ENCODE measurements at places on chromosomes 1 and 21.

- H3K4me1 ChIP-seq, result peaks cover 53% of the 10 kb centered on the region
- H3K27ac ChIP-seq, result peak overlapping the region; percentile 75
- peaks cover 53% of the 10 kb centered on the region for H3K36me3 ChIP-seq
- H3K27me3 ChIP-seq, result no peaks in the 10 kb centered on the region
- no peak for DNase-seq
These were observed 7.4 kb downstream of the IFNAR1 start for GRCh38 chr21:33332143-33332542.

DNA sequence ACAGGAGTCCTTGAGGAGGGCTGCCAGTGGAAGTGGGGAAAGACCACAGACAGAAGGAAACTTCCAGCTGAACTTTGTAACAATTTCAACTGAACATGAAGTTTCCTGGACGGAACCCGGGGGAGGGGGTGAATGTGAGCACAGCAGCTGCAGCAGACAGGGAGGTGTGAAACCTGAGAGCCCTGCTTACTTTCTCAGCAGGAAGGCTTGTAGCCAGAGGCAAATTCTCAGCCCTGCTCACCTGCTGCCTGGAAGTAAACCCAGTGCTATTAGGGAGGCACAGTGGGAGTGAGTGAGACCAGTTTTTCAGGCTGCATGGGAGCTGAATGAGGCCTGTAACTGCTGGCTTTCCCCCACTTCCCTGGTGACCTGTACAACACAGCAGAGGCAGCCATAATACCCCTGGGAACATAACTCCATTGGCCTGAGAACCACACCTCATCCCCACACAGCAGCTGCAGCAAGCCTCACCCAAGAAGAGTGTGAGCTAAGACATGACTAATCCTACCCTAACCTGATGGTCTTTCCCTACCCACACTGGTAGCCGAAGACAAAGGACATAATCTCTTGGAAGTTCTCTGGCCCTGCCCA, 9.6 kb upstream of the SPRR2F start:
- DNase-seq, result no peak
- H3K4me1 ChIP-seq, result no peaks in the 10 kb centered on the region
- no peak overlapping the region for H3K4me3 ChIP-seq
- no peak overlapping the region for H3K27ac ChIP-seq

DNA sequence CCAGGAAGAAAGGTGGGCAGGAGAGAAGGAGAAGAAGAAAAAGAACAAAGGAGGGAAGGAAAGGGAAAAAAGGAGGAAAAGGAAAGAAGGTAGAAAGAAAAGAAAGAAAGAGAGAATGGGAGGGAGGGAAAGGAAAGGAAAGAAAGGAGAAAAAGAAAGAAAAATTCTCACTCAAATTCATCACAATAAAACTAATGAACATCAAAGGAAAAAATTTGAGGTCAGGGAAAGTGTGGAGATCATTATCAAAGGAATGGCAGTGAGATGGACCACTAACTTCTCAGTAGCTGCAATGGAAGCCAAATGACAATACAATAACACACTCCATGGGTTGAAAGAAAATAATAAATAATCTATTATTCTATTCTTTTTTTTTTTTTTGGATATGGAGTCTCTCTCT, 48.0 kb upstream of the JAK1 start:
- peaks cover 16% of the 10 kb centered on the region for H3K4me1 ChIP-seq
- H3K27ac ChIP-seq, result no peak overlapping the region
- H3K36me3 ChIP-seq, result peaks cover 4% of the 10 kb centered on the region
- no peak overlapping the region for H3K4me3 ChIP-seq

- no peak overlapping the region for H3K4me3 ChIP-seq
- H3K27me3 ChIP-seq, result no peaks in the 10 kb centered on the region
- no peaks in the 10 kb centered on the region for H3K36me3 ChIP-seq
- no peaks in the 10 kb centered on the region for H3K4me1 ChIP-seq
- H3K27ac ChIP-seq, result no peak overlapping the region
- DNase-seq, result no peak
These were observed 104.9 kb upstream of the PLD5 start for GRCh38 chr1:242629396-242629795.

GRCh38 chr1:232417636-232418248, 212.2 kb downstream of the SIPA1L2 start:
- peaks cover 12% of the 10 kb centered on the region for H3K4me1 ChIP-seq
- H3K27ac ChIP-seq, result no peak overlapping the region
- H3K27me3 ChIP-seq, result no peaks in the 10 kb centered on the region
- H3K36me3 ChIP-seq, result no peaks in the 10 kb centered on the region
- H3K4me3 ChIP-seq, result no peak overlapping the region

- no peak overlapping the region for H3K4me3 ChIP-seq
- H3K36me3 ChIP-seq, result no peaks in the 10 kb centered on the region
- no peak overlapping the region for H3K27ac ChIP-seq
- no peak for DNase-seq
These were observed 250.8 kb downstream of the FOXD2 start for GRCh38 chr1:47688461-47689296.

DNA sequence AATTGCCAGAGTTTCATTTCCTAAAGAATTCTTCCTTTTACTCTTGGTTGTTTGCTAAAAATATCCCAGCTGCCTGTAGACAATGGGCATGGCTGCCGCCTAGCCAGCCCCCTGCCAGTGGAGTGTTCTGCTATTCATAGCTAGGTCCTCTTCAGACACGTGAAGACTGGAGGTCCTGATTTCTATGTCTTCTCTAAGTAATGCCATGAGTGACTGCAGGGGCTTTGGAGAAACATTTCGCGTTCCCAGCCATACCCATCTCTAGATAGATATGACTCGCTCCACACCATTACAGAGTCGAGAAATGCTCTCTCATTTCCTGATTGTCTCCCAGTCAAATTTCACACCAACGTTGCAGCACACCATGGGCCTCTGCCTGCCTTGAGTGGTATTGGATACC, 99.5 kb upstream of the BACE2 start:
- no peak overlapping the region for H3K4me3 ChIP-seq
- DNase-seq, result no peak
- no peaks in the 10 kb centered on the region for H3K36me3 ChIP-seq
- H3K27ac ChIP-seq, result no peak overlapping the region
- H3K27me3 ChIP-seq, result peaks cover 18% of the 10 kb centered on the region

GRCh38 chr1:117318426-117318825, 48.8 kb upstream of the MAN1A2 start:
- H3K4me3 ChIP-seq, result no peak overlapping the region
- no peak overlapping the region for H3K27ac ChIP-seq
- no peaks in the 10 kb centered on the region for H3K36me3 ChIP-seq

DNA sequence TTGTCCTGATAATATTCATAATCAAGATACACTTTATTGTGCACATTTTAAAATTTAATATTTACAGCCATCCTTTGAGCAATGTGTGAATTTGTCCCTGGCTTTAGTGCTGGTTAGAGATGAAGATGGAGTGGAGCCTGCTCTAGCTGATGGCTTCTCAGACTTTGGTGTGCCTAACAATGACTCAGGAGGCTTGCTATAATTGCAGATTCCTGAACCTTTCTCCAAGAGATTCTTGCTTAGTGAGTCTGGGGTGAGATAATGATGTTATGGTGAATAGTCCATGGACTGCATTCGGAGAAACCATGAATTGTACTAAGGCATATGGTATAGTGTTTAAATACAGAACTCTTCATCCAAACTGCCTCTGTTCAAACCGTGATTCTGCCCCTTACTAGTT, 307.1 kb downstream of the PAPPA2 start:
- no peaks in the 10 kb centered on the region for H3K4me1 ChIP-seq
- H3K27me3 ChIP-seq, result no peaks in the 10 kb centered on the region
- no peaks in the 10 kb centered on the region for H3K36me3 ChIP-seq
- no peak for DNase-seq
- H3K4me3 ChIP-seq, result no peak overlapping the region

DNA sequence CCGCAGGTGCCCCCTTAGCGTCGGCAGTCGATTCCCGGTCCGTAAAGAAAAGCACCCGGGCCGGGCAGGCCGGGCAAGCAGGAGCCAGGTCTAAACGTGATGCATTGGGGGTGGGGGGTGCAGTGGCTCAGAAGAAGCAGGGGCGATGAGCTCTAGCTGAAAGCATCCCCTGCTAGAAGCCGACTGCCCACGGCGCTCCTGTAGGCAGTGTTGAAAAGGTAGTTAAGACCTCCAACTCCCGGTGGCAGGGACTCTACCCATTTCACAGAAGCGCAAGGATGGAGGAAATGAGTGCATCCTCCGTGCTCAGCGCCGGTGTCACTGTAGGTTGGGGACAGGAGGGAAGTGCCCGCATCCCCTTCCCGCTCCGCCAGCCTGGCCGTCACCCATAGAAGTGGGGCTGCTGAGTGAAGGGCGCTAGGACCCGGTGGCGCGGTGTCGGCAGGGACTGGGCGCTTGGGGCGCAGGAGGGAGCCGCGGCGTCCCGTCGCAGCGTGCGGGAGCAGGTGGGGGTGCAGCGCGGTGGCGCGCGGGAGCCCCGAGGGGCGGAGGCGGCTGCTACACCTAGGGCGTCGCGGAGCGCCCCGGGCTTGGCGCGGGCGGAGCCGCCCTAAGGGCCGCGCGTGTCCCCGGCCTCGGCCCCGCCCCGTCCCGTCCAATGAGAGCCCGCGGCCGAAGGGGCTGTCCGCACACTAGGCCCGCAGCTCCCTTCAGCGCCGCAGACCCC, at the start of gene WNT2B:
Gene WNT2B, plus strand, starts transcription at position 688 of the 727 bp plus-strand sequence. CDS start 298 bp downstream, outside the sequence.
- peaks cover 3% of the 10 kb centered on the region for H3K4me1 ChIP-seq
- DNase-seq, result peak; percentile 40
- peak within 1 kb of the TSS; percentile 81 for H3K4me3 ChIP-seq

GRCh38 chr1:65791801-65792668, 660 bp upstream of the PDE4B start:
- no peak overlapping the region for H3K27ac ChIP-seq
- peaks cover 6% of the 10 kb centered on the region for H3K4me1 ChIP-seq
- no peak for DNase-seq
- no peak overlapping the region for H3K4me3 ChIP-seq

- no peaks in the 10 kb centered on the region for H3K36me3 ChIP-seq
- H3K27ac ChIP-seq, result no peak overlapping the region
- peaks cover 17% of the 10 kb centered on the region for H3K27me3 ChIP-seq
- H3K4me1 ChIP-seq, result peaks cover 9% of the 10 kb centered on the region
- DNase-seq, result no peak
These were observed 8.9 kb downstream of the ADGRB2 start for GRCh38 chr1:31755197-31755611.

DNA sequence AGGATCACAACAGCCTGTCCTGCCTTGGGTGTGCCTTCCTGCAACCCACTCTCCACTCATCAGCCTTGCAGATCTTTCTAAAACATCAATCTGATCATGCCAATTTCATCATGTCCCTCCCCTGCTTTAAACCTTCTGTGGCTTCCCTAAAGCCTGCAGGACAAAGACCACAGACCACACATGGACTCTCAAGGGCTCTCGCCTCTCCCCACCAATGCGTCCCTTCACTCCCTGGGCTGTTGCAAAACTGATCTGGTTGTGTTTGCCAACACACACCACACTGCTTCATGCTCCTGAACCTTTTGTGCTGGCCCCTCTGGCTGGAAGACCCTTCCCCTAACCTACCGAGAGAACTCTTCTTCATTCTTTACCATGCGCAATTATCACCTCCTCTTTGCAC, 72.4 kb downstream of the ITPKB start:
- H3K27ac ChIP-seq, result peak overlapping the region; percentile 17
- H3K4me1 ChIP-seq, result peaks cover 65% of the 10 kb centered on the region
- DNase-seq, result no peak

DNA sequence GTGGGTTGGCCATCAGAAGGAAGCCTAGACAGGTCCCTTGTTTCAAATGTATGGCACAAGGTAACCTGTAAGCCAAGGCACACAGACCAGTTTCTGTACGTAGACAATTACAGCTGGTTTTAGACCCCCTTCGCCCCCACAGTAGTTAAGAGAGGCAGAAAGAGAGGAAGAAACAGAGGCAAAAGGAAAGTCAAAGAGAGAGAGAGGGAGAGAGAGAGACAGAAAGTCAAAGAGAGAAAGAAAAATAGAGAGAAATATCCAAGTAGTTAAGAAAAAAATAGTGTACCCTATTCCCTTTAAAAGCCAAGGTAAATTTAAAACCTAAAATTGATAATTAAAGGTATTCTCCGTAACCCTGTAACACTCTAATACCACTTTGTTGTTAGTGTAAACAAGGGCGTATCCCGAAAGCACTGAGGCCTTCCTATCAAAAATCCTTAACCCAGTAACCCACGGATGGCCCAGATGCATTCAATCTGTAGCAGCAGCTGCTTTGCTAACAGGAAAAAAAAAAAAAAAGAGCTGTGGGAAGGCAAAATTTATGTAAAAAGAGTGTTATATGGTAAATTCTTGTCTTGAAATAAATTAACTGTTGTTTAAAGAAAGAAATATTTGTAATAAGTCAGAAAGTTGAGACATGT, 49.4 kb downstream of the ADCY10 start:
- no peaks in the 10 kb centered on the region for H3K4me1 ChIP-seq
- no peaks in the 10 kb centered on the region for H3K36me3 ChIP-seq
- no peaks in the 10 kb centered on the region for H3K27me3 ChIP-seq
- H3K4me3 ChIP-seq, result no peak overlapping the region
- no peak overlapping the region for H3K27ac ChIP-seq

GRCh38 chr1:171226747-171227370, 21.4 kb upstream of the FMO1 start:
- H3K27me3 ChIP-seq, result peaks cover 3% of the 10 kb centered on the region
- no peak for DNase-seq
- H3K4me3 ChIP-seq, result no peak overlapping the region
- no peaks in the 10 kb centered on the region for H3K36me3 ChIP-seq

- no peak for DNase-seq
- no peak overlapping the region for H3K4me3 ChIP-seq
- no peaks in the 10 kb centered on the region for H3K36me3 ChIP-seq
- no peak overlapping the region for H3K27ac ChIP-seq
These were observed 133.2 kb upstream of the ZBTB40 start for GRCh38 chr1:22318279-22318981.

Measured in T-helper 2 cell treated with Interferon-gamma antibody and Interleukin-4, amounts not matched to agents 5 μg/mL and 100 μg/mL, for 36 hours (primary cell).